ENCODE measurements at places on chromosomes 3 and 15.

GRCh38 chr15:49045751-49046219 lies 461 bp downstream of the SECISBP2L start:
- no peak for DNase-seq

DNA sequence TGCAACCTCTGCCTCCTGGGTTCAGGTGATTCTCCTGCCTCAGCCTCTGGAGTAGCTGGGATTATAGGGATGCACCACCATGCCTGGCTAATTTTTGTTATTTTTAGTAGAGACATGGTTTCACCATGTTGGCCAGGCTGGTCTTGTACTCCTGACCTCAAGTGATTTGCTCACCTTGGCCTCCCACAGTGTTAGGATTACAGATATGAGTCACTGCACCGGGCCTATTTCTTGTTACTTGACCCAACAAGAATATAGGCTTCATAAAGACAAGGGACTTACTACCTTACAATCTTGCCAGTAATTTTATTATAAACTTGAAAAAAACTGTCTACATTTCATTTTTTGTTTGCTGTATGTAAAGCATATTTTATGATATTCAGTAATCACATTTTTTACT lies 21.4 kb upstream of the ZBTB47 start:
- DNase-seq = no peak

DNA sequence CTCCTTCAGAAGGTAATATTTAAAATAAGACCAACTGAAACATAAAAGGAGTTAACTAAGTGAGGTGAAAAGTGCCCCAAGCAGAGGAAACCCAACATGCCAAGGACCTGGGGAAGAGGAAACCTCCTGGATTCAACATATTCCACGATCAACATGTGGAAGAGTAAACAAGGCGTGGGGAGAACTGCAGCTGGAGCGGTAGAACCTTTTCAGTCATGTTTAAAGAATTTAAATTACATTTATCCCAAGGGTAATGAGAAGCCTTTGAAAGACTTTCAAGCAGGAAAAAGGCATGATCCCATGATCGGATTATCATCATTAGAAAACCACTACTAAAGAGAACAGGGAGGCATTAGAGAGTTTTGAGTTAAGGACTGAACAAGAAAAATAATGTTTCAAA lies 330.7 kb downstream of the FHIT start:
- no peak for DNase-seq

DNA sequence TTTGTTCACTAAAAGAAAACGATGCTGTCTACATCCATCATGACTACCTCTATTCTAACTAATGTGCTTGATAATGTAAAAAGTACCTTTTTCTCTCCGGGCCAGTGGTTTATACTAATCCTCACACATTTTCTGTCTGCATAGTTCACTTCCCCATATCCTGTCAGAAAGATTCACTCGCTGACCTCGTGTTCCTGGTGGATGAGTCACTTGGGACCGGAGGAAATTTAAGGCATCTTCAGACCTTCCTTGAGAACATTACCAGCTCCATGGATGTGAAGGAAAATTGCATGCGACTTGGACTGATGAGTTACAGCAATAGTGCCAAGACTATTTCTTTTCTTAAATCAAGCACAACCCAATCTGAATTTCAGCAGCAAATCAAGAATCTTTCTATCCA lies 33.8 kb downstream of the COL6A5 start:
- DNase-seq = no peak

- peak; percentile 25 for DNase-seq
These were observed 9.4 kb downstream of the SLC51B start for GRCh38 chr15:65054333-65055200.

GRCh38 chr3:5332270-5332956 lies 144.9 kb downstream of the EDEM1 start:
- DNase-seq = no peak

GRCh38 chr3:196227121-196227561 lies 10.8 kb downstream of the SLC51A start:
- no peak for DNase-seq

DNA sequence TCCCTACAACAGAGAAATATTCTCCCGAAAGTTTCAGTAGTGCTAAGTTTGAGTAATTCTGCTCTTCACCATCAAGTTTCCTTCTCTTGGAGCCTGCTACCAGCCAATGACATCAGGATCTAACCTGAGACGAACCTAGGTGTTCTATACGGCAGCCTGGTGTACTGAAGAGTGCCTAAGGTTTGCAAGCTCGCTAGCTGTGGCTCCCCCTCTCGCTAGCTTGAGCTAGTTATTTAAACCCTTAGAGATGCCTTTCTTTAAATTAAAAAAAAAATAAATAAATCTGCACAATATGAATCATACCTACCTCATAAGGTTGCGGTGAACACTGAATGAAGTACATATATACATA lies 1.4 kb upstream of the COL8A1 start:
- no peak for DNase-seq

DNA sequence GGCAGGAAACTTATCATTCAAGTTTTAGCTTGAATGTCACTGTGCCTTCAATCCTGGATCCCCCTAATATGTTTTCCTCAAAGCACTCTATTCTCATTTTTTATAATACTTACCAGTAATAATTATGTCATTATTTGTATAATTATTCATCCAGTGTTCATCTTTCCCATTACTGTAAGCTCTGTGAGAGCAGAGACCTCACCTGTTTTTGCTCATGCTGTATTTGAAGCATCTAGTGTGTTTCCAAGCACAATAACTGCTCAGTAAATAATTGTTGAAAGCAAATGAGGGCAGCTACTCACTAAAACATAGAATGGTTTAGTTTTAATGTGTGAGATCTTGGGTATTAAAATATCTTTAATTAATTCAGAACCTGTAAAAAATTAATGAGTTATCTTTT lies 36.9 kb upstream of the KPNA4 start:
- no peak for DNase-seq

DNA sequence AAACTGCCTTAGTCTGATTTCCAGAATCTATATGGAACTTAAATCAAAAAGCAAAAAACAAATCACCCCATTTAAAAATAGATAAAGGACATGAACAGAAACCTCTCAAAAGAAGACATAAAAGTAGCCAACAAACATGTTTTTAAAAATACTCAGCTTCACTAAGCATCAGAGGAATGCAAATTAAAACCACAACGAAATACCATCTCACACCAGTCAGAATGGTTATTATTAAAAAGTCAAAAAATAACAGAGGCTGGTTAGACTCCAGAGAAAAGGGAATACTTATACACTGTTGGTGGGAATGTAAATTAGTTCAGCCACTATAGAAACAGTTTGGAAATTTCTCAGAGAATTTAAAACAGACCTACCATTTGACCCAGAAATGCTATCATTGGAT lies 367.9 kb downstream of the ZIC4 start:
- DNase-seq = no peak

DNA sequence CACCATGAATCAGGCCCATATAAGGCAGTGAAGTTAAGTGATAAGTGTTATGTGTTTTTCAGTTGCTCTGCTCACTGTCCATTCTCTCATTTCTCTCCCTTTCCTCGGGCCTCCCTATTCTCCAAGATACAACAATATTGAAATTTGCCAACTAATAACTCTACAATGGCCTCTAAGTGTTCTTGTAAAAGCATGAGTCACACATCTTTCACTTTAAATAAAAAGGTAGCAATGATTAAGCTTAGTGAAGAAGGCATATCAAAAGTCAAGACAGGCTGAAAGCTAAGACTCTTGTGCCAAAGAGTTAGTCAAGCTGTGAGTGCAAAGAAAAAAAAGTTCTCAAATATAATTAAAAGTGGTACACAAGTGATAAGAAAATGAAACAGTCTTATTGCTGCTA lies 675.4 kb downstream of the OTOL1 start:
- DNase-seq = no peak

- no peak for DNase-seq
These were observed 992.4 kb downstream of the NAALADL2 start for GRCh38 chr3:175851541-175851940.

DNA sequence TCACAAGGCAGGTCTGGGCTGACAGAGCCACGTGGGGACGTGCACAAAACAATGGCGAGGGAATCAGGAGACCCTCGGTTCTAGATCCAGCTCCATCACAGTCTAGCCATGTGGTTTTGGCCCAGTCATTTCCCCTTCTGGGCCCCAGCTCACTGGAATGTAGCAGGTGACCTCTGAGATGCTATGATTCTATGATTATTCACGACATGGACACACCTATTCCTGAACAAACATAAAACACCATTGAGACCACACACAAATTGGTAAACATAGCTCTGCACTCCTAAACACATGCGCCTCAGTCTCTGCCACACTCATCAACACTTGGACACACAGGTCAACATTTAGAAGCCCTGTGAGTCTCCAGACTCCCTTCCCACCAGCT lies 9.0 kb downstream of the IGDCC4 start:
- no peak for DNase-seq

- DNase-seq = no peak
These were observed 10.6 kb upstream of the CCDC80 start for GRCh38 chr3:112651516-112651915.

DNA sequence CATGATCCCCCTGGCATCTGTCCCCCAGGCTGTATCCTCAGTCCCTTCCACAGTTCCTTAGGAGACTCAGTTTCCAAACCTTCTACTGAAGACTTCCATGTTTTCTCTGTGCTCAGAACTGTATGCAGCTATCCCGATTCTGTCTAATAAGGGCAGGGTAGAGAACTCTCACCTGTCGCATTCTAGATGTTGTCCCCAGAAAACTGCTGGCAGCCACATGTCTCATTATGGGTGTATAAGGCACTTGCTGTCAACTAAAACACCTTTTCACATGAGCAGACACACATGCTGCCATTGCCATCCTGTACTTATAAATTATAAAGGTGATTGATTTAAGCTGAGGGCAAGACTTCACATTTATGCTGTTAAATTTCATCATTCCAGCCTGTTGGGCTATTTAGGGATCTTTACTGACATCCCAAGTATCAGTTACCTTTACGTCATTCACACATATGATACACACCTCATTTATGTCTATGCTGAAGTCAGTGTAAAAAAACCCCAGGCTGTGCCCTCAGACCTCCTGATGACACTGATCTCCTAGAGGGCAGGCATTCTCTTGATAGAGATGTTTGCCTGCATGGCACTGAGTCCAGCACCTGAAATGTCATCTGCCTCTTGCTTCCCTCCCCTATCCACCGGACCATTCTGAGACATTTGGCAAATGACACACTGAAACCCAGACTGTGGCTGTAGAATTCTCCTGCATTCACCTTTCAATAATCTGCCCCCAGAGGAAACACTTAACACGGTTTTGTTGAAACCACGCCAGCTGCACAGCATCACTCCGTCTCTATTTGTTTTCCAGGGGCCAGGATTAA lies 35.8 kb downstream of the BTD start:
- no peak for DNase-seq

DNA sequence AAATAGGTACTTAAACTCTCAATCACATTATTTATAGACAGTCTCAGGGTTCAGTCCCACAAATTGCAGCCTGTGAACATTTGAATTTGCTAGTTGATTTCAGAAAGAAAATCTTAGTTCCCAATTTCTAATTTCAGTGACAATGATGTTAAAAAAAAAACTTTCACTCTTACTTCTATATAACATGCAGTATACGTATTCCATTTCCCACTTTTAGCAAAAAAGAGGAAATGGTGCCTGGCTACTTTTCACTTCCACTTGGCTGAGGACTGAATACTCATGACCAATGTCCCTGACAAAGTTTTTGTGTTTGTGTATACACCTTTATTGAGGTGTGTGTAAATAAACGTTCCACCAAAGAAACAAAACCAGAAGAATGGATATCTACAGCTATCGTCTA lies 32.1 kb upstream of the XCR1 start:
- DNase-seq = no peak

DNA sequence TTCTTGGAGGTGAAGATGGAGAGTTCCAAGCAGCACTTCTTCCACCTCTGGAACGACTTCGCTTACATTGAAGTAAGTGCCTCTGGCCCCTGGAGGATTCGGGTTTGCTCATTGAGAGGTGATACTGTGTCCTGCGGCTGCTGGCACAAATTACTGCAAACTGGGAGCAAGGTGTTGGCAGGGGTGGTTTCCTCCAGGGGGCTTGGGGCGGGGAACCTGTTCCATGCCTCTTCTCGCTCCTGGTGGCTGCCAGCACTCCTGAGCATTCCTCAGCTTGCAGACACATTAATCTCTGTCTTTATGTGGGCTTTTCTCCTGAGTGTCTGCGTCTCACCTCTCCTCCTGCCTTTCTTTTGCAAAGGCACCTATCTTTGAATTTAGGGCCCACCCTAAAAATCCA lies 47.4 kb downstream of the MESD start:
- DNase-seq = no peak

GRCh38 chr3:24683633-24684384 lies 189.2 kb upstream of the THRB start:
- DNase-seq = no peak

GRCh38 chr15:80639168-80639555 lies 55.9 kb upstream of the ABHD17C start:
- DNase-seq = no peak

GRCh38 chr3:21509731-21510470 lies 241.1 kb downstream of the ZNF385D start:
- DNase-seq = no peak

- DNase-seq = no peak
These were observed 26.7 kb downstream of the NBEAL2 start for GRCh38 chr3:47006145-47006651.

- DNase-seq = no peak
These were observed 173.5 kb downstream of the ATP10A start for GRCh38 chr15:25689592-25689991.

DNA sequence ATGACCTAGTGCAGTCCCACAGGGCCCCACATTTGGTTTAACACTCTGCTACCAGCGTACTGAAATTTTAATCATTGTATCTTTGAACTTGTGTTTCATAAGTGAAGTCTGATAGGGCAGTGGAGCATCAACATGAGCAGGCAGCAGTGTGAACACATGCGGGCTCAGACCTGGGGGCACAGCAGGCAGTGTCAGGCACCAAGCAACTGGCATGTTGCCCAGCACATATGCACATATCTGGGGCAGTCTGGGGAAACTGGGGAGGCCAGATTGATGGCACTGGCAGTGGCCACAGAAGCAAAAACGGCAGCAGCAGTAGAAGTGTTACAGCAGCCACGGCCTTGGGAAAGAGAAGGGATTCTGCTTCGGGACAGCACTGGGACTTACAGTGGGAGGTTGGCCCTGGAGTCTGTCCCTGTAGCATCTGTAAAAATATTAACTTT lies 353.9 kb upstream of the KCNMB2 start:
- no peak for DNase-seq

GRCh38 chr3:3586843-3587646 lies 212.2 kb upstream of the LRRN1 start:
- no peak for DNase-seq

- DNase-seq = no peak
These were observed 260.7 kb upstream of the NR2E3 start for GRCh38 chr15:71549697-71550096.
